Stimulated activated naive B cell treated with anti-CD40 and anti-IgM and Interleukin-4, amounts not matched to agents 10 μg/mL and 1 μg/mL and 100 μg/mL, for 72 hours (primary cell): ENCODE measurements at places on chromosomes 4 and X.

DNA sequence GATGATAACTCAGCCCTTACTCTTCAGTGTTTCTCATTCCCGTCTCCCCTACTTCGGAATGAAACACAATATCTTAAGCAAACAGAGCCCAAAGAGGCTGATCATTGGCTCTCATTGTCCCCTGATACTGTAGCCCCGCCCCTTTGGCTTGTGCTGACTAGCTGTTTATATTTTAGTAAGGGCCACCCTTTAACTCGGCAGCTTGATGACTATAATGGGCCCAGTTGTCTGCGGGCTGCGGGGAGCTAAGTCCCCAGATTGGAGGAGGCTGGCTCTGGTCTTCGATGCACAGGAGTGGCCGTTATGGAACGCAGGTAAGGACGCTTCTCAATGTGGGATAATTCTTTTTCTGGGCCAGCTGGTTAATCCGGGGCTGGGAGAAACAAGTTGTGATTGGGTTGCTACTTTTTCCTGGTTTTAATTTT is at the start of gene TRIM2:
Gene TRIM2, plus strand, starts transcription at position 197 of the 425 bp plus-strand sequence. Its CDS starts 88 bp downstream, at position 285.
- no peak for DNase-seq

- DNase-seq: no peak
These were observed 108.6 kb downstream of the SMIM20 start for GRCh38 chr4:26022346-26023202.

DNA sequence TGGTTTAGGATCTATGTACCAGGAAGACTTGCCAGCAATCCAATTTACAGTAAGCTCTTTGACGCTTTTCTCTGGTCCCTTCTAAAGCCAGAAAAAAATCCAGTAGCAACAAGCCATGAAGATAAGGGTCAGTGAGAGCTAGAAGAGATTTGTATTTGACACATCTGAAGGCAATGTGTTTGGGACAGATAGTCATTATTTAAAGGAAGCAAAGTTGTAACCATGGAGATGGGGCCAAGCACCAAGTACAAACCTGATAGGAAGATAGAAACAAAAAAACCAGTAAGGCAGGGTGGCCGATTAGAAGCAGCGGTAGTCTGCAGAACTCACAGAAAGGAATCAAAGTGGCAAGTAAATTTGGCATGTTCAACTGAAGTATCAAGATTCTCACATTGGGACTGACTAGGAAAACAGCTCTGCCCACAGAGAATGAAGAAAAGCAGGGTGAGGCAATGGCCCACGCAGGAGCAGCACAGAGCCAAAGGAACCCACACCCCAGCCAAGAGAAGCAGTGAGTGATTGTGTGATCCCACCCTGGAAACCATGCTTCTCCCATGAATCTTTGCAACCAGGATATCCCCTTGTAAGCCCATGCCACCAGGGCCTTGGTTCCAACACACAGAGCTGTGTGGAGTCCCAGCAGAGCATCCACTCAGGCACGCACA is 12.9 kb upstream of the C4orf54 start:
- DNase-seq: no peak

DNA sequence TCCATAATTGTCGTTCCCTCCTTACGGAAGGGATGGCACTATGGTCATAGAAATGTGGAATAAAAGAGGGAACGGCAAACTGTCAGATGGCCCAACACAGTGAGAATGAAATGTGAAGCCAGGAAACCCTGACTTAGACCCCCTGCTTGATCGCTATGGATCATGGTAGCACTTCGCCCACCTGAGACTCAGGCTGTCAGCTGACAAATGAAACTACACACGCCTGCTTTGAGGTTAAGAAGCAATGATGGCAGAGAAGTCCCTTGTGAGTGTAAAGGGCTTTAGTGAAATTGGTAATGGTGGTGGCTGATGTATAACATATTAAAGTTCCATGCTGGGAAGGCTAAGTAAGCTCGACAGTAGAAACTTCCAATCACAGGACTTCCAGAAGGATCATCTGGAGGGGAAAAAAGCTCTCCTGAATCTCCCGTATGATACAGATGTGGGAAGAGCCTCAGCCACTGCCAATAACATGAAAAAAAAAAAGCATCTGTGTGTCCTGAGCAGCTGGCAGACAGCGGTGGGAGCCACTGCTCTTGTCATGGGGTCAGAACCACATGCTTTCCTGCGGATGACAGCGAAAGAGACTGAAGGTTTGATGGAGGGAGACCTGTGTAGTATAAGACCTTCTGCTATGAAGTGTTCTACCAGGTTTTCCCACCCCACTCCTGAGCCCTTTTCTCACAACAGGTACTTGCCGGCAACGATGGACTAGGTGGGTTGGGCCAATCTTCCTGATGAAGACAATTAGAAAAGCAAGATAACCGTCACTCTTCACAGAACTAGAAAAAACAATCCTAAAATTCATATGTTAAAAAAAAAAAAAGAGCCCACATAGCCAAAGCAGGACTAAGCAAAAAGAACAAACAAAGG is 107.6 kb downstream of the AFAP1 start:
- DNase-seq: no peak

DNA sequence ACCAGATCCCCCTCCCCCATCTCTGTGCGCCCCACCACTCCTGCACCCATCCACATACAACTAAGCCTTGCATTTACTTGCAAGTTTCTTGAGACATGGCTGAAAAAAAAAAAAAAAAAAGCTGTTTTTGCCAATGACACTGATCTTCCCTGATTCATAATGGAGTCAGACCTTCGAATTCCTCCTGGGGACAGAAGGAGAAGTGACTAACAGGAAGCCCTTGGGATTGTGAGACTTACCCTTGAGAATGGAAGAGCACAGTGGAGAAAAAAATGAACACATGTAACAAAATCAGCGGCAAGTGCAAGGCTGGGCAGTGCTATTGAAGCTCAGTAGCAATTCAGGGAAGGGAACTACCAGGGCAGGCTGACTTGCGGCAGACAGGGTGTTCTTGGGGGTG is 288.4 kb downstream of the BCOR start:
- no peak for DNase-seq

- DNase-seq: no peak
These were observed 62.1 kb downstream of the RHOXF2B start for GRCh38 chrX:120015145-120016067.

DNA sequence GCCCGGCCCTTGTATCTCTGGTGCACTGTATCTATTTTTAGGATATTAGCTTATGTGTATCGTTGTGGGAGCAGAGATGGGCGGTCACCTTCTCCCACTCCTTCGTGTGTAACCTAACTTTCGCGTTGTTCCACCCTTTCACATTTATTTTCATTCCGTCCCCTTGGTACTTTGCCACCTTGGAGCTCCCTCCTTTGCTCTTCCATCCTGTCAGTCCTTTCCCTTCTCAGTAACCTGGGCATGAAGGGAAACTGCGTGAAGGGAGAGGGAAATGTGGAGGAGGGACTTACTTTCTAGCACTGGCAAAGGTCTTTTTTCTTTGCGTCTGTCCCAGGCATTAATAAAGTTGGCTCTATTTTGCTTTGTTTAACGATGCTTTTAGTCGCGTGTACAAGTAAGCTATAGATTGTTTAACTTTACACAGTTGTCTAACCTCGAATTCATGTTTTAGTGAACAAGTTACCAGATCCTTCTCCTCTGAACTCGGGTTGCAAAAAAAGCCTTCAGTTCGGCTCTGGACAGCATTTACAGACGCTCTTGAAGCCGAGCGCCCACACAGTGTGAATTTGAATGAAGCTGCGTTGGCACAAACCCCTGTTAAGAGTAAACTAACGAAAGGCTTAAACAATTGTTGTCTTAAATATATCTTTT is 3.9 kb downstream of the PCDH10 start:
- DNase-seq: no peak

DNA sequence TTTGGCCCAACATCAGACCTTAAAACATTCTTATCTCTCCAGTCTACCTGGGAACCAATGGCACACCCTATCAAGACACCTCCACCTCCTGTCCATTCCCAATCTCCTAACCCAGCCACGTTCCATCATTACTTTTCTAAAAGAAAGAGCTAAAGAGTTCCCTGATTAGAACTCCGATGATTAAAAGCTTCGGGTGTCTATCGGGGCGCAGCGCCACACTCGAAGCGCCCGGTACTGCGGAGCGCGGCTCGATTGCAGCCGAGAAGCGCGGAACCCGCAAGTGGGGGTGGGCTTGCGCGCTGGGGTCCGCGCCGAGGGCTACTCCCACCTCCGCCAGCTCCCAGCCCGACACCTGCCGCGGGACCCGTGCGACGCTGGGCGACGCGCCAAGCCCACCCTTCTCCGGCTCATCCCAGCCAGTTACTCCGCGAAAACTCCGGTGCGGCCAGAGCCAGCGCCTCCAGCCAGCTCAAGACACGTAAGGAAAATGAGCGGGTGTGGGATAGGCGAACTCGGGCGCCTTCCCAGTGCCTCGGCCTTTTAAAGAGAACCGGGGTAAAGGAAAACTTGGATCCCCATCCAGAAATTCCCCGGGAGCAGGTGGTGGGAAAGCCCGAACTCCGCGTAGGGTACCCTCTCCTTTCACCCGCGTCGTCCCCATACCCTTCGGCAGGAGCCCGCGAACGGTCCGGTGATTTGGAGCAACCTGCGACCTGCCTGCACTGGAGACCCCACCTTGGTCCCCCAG is 593 bp downstream of the NPY1R start:
- no peak for DNase-seq

- no peak for DNase-seq
These were observed 96.4 kb downstream of the EMCN start for GRCh38 chr4:100421361-100421978.

- no peak for DNase-seq
These were observed 765 bp downstream of the CFAP97 start for GRCh38 chr4:185202984-185203485.

DNA sequence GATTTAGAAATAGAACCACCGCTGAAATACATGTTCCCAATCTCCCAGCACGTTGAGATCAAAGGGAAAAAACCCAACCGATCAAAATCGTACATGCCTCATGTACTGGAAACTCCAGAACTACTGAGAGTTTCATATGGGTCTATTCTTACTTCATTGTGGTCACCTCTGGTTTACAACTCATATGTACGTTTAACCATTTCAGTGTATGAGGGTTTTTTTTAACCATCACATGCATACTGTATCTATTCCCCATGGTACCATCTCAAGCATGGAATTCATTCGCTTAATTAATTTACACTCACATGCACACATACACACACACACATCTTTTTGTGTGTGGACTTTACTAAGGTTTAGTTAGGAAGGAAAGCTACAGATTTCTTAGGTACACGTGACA is 46.0 kb upstream of the CLNK start:
- no peak for DNase-seq

- DNase-seq: no peak
These were observed 29.9 kb upstream of the HTRA3 start for GRCh38 chr4:8239661-8240060.

GRCh38 chr4:165716472-165716871 is 156.6 kb upstream of the TLL1 start:
- no peak for DNase-seq

DNA sequence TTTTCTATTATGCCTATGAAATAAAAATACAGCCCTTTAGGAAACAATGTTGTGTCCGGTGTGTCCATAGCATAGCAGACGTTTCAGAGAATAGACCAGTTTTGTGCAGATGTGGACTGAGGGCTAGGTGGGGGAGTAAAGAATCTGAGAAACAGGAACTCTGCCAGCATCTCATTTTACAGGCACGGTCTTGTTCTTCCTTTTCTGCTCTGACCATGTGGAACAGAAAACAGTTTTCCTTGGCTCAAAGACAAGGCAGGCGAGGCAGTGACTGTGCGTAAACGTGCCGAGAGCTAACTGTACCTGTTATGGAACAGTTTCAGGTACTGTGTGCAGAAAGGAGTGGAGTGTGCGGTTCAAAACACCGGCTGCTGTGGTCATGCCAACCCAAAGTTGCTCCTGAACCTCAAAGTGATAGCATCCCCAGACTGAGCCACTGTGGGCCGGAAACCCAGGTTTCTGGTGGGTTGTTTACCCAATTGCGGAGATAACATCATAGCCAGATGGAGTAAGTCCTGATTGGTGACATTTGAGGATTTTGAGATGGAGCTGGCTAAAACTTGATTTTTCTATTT is 20.2 kb downstream of the CNGA2 start:
- DNase-seq: no peak

GRCh38 chrX:49204017-49204416 is 4.0 kb upstream of the SYP start:
- DNase-seq: no peak

DNA sequence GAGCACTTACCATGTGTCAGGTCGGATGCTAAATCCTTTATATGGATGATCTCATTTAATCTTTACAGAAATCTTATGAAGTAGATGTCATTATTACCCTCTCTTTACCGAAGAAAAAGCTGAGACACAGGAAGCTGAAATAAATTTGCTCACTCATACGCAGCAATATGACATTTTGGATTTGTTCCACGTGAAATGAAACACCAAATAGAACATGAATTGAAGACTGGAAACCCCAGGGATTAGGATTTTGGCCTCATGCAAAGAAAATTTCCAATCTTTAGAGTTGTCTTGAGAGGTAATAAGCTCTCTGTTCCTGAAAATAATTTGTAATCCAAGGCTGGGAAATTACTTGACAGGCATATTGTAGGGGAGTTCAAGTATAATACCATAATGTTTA is 354.4 kb upstream of the CLNK start:
- DNase-seq: no peak

- no peak for DNase-seq
These were observed 112.7 kb downstream of the BCOR start for GRCh38 chrX:39985071-39985470.

GRCh38 chr4:40540800-40541199 is 88.9 kb downstream of the RBM47 start:
- no peak for DNase-seq

- no peak for DNase-seq
These were observed 432.0 kb downstream of the GLUD2 start for GRCh38 chrX:121479406-121479805.

DNA sequence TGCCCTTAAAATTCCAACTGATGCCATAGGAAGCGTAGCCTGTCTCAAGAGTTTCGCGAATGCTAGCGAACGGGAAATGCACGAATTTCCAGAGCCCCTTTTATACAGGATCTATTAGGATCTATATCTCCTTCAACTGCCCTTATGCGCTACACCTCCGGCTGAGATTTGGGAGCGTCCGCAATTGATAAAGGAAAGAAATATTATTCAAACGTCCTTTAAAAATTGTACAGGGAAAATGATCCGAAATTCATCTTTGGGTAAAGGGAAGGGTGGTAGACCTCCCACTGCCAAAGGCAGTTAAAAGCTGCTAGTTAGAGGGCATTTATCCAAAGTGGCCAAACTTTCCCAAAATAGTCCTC is 609 bp downstream of the NR3C2 start:
- DNase-seq: no peak
